Activated CD8-positive, alpha-beta memory T cell treated with anti-CD3 and anti-CD28 coated beads for 1 hour (primary cell): ENCODE measurements at places on chromosomes 5 and 9.

DNA sequence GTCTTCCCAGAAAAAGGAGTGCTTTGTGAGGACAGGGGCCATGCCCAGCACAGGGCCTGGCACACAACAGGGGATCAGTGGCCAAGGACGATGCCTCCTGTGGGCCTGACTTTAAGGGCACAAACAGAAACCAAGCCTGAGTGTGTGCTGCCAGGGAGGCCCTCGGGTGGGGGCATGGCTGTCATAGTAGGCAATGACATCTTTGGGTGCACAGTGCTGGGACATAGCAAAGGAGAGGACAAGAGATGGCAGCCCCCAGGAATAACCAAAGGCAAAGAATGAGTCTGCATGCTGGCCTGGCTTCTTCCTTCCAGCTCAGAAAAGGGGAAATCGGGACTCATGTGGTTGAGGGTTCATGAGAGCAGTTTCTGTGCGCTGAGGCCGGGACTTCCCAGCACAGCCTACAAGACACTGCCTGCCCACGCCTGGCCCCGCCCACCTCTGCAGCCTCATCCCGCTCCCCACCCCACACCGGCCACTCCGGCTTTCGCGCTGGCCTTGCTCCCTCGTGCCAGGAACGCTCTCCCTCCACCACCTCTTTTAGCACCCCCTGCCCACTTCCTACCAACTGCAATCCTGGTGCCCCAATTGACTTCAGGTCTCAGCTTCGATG, 13.8 kb upstream of the LHX2 start:
- no peak for DNase-seq

DNA sequence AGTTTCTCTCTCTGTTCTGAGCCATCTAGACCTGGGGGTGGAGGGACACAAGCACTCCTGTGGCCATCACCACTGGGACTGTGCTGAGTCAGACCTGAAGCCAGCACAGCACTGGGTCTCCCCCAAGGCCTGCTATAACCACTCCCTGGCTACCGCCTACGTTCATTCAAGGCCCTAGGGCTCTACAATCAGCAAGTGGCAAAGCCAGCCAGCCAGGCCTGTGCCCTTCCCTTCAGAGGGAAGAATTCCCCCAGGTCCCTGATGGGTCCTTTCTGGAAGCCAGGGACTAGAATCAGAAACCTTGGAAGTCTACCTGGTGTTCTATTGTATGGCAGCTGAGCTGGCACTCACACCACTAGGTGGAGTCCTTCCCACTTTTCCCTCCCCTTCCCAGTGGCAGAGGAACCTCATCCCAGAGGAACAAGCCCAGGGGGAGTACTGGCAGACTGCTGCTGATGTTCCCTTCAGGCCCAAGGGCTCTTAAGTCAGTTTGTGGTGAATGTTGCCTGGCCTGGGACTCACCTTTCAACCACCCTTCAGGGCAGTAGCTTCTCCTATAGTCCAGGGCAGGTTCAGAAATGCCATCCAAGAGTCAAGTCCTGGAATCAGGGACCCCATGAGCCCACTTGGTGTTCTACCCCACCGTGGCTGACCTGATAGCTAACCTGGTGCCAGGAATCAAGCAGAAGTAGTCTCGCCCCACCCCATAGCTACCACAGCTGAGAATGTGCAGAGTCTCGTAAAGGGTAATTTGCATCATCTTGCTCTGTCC, 20.0 kb downstream of the JMY start:
- no peak for DNase-seq

GRCh38 chr5:159021901-159022556, 77.7 kb downstream of the EBF1 start:
- DNase-seq = no peak

- no peak for DNase-seq
These were observed 3.5 kb downstream of the PAX5 start for GRCh38 chr9:37030611-37030939.

DNA sequence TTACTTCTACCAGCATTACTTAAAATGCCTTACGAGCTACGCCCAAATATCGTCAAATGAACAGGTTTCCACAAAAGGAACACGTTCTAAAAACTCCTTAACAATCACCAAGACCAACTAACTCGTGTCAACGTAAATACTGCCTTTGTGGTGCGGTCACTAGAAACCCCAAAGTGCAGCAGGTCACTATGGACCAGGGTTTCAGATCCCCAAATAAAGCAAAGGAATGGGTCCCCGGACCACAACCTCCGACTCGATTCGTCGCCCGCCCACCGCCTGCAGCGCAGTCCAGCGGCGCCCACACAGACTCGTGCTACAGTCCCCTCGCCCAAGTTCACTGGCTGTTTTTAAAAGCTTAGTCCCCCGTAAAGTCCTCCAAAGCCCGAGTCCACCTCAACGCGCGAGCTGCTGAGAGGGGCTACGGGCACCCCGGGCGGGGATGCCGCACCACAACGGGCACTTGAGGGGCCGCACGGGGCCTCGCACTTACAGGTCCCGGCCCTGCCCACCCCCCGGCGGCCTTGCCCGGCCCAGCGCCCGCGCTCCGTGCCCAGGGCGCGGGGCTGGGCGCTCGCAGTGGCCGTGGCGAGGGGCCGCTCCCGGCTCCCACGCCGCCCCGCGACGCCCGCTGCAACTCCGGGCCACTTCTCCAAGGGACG, 1.1 kb downstream of the NFIB start:
- no peak for DNase-seq

GRCh38 chr9:27572566-27572917, 739 bp downstream of the C9orf72 start:
- DNase-seq = peak; percentile 31

GRCh38 chr9:93226819-93227218, 42.9 kb downstream of the WNK2 start:
- DNase-seq = no peak

- peak; percentile 43 for DNase-seq
These were observed 958 bp upstream of the NFIL3 start for GRCh38 chr9:91424403-91425176.

DNA sequence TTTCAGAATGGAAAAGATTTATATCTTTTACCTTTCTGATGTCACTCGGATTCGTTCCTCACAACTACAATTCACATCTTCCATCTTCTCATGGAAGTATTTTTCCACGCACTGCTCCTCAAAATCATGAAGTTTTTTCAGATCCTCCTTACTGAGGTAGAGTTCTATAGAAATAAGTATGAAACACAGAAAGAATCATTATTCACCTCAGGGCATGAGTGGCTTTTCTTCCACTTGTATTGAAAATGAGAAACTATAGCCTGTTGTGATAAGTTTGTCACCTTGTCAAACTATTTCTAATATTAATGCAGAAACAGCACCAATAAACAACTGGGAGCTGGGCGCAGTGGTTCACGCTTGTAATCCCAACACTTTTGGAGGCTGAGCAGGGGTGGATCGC, 116.0 kb downstream of the TRPM6 start:
- DNase-seq = no peak

DNA sequence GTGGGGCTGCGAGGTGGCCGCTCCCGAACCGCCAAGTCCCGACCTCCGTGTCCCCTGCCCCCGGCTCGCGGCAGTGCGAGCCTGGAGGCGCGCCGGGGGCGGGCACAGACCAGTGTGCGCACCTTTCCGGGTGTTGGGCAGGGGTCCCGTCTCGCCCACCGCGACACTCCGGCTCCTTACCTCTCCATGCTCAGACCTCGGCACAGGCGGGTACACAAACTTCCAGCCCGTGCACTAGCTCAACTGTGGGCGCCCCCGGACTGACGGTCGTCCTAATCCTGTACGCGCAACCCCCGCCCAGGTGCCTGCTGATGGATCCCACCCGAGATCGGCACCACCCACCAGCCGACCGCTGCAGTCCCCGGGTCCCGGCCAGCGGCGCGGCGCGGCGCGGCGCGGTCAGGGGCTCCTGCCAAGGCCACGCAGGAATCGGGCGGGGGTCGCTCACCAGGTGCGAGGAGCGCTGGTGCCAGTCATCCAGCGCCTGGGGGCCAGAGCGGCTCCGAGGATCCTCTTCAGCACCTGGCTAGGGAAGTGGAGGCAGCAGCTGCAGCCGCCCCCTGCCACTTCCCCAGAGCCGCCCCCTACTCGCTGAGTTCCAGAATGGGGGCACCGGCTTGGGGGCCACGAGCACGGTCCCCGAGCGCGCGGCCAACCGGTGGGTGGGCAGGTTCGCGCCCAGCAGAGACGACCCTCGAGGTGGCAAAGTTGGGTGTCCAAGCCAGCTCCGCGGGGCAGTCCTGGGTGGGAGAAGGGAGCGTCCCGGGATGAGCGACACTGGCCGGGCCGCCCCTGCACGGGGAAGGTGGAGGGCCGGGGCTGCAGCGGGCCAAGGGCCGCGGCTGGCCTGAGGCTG, 511 bp downstream of the SEMA5A start:
- no peak for DNase-seq

GRCh38 chr5:43773478-43773844, 170.5 kb downstream of the NNT start:
- DNase-seq = no peak

DNA sequence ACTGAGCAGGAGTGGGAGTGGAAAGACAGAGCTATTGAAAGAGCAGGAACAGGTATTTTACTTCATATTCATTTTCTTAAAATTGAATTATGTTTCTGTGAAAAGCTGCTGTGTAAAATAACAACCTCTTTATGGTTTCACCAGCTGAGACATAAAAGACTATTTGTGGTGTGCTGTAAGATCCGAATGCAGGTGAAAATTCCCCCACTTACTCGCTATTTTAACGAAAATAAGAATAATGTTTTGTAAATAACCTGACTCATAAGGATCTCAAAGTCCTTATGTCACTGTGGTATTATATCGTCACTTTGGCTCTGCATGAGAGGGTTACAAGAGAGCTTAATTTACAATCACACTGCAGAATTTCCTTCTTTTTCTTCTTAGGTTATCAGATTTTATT, 65.3 kb upstream of the NFIB start:
- no peak for DNase-seq
